ENCODE measurements at places on chromosomes 13 and 19. TPM values are rescaled to one million over a fixed set of nuclear protein-coding genes. Genes with fewer than 3 reads are reported as not detected.

GRCh38 chr19:28744943-28745342 lies 468.0 kb downstream of the UQCRFS1 start:
- DNase-seq: no peak

GRCh38 chr19:1407528-1408299 lies at the start of gene DAZAP1:
Gene DAZAP1 (plus strand): TSS chr19:1407586. CDS start chr19:1407774, 188 bp downstream.
- no peak for DNase-seq

- peak; percentile 26 for DNase-seq
Observed at GRCh38 chr19:5356428-5356827, 15.8 kb upstream of the PTPRS start.

DNA sequence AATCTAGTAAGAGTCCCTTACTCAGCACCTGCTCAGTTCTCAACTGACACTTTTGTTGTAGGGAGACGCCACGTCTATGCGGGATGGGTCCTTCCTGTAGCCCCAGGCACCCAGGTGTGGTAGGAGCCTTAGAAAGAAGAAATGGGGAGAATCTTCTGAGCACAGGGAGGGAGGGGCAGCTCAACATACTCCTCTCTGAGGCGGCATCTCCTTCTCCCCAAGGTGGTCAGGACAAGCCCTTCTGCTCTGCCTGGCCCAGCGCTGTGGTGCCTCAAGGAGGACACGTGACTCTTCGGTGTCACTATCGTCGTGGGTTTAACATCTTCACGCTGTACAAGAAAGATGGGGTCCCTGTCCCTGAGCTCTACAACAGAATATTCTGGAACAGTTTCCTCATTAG lies 1.2 kb downstream of the KIR2DL4 start:
- DNase-seq: no peak

ZNF585A gene
- 27.8 TPM for total RNA-seq

MADCAM1 gene
- 0.12 TPM for total RNA-seq

GRCh38 chr13:106499113-106499512 lies 36.3 kb downstream of the EFNB2 start:
- DNase-seq: no peak

DNA sequence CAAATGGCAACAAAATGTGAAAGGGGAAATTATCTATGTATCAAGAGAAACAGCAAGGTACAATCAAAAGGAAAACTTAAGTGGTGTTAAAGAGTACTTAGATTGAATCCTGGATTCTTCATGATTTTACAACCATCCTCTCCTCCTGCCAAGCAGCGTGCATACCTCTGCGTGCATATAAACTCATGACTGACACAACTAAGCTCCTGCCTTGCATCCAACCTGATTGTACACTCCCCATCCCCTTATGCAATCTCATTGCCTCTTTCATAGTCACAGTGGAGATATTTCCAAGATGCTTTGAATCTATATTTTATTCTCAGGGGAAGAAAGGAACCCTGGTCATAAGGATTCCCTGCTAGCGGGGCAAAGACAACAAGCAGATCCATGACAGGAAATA lies 499.9 kb downstream of the KCTD12 start:
- no peak for DNase-seq

PCDH9 gene
- 0.12 TPM for total RNA-seq

TPTE2 gene
- total RNA-seq: not detected

DNA sequence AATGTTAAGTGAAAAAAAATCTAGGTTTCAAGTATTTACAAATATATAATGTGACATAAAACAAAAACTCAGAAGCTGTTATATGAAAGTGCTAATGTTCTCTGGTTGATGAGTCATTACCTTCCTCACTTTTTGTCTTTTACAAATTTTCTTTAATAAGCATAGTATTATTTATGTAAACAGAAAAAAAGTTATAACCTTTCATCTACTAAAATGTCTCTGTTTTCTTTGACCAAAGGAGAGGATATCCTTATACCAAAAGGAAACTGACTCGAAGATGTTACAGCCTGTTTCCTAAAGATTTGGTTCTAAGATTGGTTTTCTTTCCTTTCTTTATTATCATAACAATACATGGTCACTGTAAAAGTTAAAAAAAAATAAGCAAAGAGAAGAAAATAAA lies 38.0 kb downstream of the RCBTB2 start:
- no peak for DNase-seq

GRCh38 chr19:35963514-35963913 lies 27.3 kb downstream of the LRFN3 start:
- DNase-seq: peak; percentile 62

- no peak for DNase-seq
Observed at GRCh38 chr19:39825531-39826076, 8.4 kb downstream of the DYRK1B start.

FPR3 gene
- total RNA-seq: 0.60 TPM

CCL25 gene
- not detected for total RNA-seq

GDF15 gene
- total RNA-seq: 1.6 TPM

KLK6 gene
- not detected for total RNA-seq

- no peak for DNase-seq
Observed at GRCh38 chr13:113451951-113452421, 1.3 kb downstream of the ADPRHL1 start.
